ENCODE measurements at places on chromosomes 7 and 10.

- DNase-seq, result no peak
These were observed 769.7 kb downstream of the TNS3 start for GRCh38 chr7:46812101-46812675.

- DNase-seq, result no peak
These were observed 47.8 kb upstream of the CPN1 start for GRCh38 chr10:100129424-100129823.

DNA sequence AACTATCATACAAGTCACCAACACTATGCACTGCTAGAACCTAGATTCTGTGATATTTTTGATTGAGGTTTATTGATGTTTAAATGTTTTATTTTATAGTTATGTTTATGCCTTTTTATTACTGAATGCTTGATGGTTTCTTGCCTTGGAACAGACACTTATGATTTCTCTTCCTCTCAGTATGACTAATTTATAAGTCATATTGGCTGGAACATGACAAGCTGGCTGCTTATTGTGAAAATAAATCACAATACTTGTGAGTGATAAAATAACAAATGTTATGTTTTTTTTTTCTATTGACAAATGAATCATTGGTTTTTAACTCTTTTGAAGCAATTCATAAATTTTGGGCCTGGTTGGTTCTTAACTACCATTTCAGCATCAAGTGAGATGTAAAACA, 142.0 kb upstream of the MALRD1 start:
- DNase-seq, result no peak

DNA sequence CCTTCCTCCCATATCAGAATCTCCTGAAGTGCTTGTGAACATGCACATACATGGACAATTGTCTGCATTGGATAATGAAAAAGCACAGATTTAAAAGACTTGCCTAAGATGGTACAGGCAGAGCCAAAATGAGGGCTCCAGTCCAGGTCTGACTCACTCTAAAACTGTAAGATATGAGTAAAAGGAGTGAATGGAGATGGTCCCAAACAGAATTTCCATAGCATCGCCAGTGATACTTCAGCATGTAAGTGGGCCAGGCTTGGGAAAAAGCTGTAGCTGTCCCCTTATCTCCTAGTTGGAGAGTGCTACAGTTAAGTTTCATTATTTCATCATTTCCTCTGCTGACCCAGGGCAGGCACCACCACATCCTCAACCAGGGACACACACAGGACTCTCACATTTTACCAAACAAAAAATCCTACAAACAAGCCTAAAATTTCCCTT, 26.4 kb upstream of the IL6 start:
- no peak for DNase-seq

GRCh38 chr7:18163091-18163490, 135.4 kb upstream of the PRPS1L1 start:
- DNase-seq, result no peak

DNA sequence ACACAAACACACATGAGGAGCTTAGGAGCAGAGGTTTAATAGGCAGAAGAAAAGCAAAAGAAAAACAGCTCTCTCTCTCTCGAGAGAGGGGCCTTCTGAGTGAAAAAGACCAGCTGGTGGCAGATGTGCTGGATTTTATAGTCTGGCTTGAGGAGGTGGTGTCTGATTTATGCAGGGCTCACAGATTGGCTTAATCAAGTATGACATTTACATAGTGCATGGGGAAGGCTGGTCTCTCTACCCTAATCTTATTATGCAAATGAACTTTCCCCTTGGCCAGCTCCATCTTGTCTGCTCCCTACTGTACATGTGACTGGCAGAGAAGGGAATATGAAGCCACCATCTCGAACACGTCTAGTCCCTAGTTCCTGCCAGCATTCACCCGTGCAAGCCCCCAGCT, 219.5 kb upstream of the ZNF804B start:
- no peak for DNase-seq

- DNase-seq, result no peak
These were observed 119.4 kb downstream of the GNAT3 start for GRCh38 chr7:80392229-80393169.

GRCh38 chr10:46559231-46559671, 2.8 kb upstream of the GPRIN2 start:
- DNase-seq, result no peak

- no peak for DNase-seq
These were observed 12.7 kb downstream of the GSTO2 start for GRCh38 chr10:104281694-104282093.

GRCh38 chr10:116737627-116738327, 4.6 kb downstream of the HSPA12A start:
- DNase-seq, result no peak

DNA sequence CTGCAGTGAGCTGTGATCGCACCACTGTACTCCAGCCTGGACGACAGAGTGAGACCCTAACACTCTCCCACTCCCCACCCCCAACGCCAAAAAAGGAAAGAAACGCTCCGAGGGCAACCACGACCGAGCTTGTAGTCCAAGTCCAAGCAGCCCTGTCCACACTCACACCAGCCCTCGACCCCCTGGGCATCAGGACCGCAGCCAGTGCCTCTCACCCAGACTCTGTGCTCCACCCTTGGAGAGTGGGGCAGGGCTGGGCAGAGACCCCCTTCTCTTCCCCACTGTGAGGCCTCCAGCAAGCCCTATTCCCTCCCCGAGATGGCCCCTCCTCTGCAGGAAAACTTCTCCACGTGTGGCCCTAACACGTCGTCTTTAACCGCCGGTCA, 82.6 kb downstream of the FOXL3 start:
- DNase-seq, result no peak

DNA sequence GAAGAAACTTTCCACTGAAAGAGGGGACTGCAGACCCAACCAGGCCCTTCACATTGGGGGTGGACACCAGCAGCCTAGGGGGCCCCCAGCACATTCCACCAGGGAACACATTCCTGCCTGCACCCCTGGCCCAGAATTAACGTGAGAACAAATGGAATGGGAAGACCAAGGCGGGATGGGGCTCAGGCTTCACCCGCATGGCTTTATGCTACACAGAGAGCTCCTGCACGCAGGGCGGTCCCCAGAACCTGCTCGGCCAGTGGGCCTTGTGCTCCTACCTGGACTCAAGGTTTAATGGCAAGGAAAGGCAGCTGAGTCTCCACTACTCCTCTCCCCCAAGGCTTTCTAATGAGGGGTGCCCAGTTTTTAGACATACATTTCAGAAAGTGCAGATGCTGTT, 146.3 kb upstream of the GPR26 start:
- DNase-seq, result no peak

DNA sequence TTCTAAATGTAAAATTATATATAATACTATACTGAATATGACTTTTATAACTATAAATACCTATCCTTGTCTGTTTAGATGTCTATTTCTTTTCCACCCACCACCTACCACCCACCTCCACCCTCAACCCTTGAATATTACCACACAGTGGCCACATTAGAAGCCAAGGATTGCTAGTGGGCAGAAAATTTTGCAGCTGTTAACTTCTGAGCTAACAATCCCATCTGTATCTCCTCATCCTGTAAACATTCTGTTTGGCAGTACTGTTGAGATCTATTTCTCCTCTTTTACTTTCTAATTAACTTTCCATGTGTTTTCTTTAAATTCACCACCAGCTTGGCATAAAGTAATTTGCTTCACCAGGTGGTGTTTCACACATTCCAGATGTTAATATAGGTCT, 281.1 kb upstream of the BMPER start:
- no peak for DNase-seq

DNA sequence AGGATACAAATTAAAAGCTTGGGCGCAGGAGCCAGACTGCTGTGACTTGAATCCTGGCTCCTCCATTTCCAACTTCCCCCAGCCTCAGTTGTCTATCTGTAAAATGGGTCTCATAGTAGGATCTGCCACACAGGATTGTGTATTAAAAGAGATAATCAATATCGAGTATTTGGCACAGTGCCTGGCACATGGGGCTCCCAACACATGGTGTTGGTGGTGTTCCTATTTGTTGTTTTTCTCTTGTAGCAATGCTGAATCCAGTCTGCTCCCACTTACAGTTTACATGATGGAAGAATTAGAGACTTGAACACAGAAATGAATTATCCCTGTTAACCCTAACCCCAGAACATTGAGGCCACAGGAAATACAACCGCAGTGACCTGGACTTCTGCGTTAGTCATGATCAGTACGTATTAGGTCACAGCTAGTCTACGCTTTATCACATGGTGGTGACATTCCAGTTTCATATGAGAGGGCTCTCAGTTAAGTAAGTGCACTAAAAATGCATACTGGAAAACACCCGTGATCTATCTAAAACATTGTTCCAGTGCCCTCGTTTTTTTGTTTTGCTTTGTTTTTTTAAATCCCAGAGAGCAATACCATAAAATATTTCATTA, 169.5 kb upstream of the KLF14 start:
- no peak for DNase-seq

DNA sequence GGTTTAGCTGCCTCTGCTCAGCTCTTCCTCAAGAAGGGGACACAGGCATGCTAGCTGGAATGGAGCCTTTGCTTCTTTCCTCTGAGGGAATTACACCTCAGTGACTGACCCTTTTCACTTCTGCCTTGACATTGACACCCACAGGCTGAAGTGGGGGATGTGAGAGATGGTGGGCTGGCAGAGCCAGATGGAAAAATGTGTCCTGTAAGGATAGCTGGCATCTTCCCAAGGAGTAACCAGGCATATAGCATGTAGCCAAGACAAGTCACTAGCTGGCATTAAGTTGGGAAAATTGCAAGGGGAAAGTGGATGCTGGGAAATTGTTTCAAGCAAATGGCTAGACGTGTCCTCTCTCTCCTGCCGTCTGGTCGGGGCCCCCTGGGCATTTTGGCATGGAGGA, 19.9 kb downstream of the STMP1 start:
- no peak for DNase-seq

- DNase-seq, result no peak
These were observed 82.8 kb upstream of the PDE1C start for GRCh38 chr7:32153006-32153405.

DNA sequence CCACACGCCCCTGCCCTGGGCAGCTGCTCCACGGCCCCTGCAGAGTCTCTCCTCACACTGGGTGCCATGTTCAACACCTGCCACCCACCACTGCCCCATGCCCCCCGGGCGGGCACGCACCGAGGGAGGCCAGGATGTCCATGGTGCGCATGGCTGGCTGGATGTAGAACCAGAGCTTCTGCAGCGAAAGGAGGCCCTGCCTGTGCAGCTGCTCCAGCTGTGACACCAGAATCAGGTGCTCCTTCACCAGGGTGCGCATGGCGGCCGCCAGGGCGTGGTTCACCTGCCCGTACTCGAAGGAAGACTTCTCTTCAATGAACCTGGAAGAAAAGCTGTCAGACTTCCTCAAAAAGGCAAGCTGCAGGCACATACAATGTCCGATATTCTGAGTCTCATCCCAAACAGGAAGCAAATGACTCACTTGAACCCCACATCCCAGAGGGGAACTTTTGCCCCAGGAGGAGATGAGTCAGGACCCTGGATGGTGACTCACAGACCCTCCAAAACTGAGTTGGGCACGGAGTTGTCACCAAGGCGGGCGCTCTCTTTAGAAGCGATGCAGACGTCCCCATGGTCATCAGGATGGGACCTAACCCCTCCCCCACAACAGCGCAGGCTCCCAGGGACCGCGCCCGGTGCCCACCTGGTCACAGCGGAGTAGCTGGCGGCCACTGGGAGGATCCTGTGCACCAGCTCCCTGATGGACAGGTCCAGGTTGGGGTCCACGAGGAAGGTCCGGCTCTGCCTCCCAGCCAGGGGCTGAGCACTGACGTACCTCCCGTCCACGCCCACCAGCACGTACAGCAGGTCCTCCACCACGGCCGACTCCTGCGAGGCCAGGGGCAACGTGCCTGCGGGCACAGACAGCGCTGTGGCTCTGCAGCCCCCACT, 15.5 kb downstream of the TUBGCP2 start:
- no peak for DNase-seq

- DNase-seq, result no peak
These were observed 673 bp upstream of the ST8SIA6 start for GRCh38 chr10:17455015-17455520.

DNA sequence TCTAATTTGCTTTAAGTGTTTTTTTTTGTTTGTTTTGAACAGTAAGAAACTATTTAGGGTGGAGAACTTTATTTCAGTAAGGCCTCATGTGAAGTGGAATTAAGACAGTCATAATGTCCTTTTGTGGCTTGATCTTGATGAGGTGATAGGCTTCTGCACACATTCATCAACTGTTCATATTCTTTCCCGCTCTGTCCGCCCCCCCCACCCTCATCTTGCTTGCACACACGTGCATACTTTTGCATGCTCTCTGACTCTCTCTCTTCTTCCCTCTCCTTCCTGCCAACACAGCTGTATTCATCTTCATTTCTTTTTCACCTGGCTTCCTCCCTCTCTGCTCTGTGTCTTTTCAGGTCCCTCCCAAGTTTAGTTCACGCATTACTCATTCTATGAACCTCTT, 429.6 kb downstream of the AUTS2 start:
- no peak for DNase-seq

DNA sequence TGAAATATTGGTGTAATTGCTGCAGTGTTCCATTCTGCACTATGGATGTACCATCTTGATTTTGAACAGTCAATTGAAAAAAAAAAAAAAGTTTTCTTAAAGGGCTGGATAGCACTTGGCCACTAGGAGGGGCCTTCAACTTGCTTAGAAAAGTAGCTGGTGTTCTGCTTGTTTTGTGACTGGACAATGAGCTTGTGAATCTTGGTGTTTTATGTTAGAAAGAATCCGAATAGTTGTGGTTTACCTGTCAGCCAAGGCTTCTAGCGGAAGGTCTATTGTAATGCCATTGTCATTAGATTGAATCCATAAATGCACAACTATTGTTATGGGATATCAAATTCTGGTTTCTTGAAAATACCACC, 77.1 kb downstream of the BMPER start:
- no peak for DNase-seq

DNA sequence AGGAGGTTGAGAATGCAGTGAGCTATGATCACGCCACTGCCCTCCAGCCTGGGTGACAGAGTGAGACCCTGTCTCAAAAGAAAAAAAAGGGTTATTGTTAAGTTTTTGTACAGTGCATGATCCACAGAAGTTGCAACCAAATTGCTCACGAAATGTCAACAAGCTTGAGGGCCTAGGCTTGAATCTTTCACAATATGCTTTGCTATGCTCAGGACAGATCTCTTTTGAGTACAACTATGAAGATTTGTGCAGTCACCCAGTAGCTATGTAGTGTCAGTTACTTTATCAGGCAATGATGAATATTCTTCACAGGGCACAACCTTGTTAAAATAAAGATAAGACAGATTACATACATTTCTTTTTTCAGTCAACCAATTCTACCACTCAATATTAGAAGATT, 109.2 kb downstream of the PRTFDC1 start:
- no peak for DNase-seq

GRCh38 chr7:44059219-44060090, 5.9 kb downstream of the PGAM2 start:
- no peak for DNase-seq

- DNase-seq, result no peak
These were observed 101.6 kb upstream of the PPIF start for GRCh38 chr10:79245539-79246208.

GRCh38 chr10:127092916-127093315, 103.5 kb downstream of the INSYN2A start:
- DNase-seq, result no peak

GRCh38 chr7:14834456-14834855, 68.1 kb downstream of the DGKB start:
- no peak for DNase-seq

- no peak for DNase-seq
These were observed 11.2 kb downstream of the SLC13A4 start for GRCh38 chr7:135716677-135717238.
